ENCODE measurements at places on chromosomes 7 and 10.

DNA sequence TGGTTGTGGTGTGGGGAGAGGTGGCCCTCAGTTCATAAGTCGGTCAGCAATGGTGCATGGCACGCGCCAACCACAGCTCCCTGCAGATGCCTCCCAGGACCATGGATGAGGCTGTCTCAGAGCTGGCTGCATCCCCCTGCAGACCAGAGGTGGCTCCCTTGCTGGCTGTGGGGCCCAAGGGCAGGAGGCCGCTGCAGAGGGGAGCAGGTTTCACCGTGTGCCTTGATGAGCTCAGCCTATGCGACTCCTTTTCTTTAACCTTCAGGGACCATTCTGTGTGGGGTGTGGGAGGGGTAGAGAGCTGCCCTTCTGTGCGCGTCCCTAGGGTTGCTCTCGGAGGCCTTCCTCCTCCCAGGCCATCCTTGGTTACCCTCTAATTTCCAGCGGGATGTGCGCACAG, 152.4 kb downstream of the ACTR3B start:
- no peak for DNase-seq

DNA sequence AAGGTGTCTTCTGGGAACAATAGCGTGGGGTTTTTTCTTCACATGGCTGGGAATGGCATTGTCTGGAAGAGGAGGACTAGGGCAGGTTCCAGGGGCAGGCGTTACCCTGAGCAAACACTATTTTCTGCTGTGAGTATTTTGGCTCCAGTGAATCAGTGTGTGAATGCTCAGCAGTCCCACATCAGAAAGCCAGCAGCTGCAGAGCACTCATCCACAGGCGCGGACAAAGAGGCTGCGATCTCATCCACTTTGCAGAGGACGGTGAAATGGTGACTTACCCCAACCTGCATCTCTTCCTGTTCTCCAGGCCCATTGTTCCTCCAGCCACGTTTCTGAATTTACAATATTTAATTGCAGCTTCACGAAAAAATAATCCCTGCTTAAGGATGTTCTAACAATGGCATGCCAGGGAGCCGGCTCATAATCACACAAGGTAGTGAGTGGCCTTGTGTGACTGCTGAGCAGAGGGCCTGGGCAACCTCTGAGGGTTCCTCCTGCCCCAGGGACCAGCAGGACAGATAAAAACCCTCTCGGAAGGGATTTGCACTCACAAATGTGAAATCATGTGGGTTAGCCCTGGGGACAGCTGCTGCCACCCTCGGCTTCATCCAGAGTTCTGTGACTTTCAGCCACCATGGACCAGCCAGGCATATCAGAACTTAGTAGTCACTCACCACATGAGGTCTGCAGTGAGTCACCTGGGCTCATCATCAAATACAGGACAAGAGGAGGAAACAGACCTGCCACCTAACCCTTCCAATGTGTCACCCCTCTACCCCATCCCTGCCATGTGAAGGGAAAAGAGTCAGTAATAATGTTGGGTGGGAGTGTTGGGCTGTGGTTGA, 65.0 kb upstream of the EN2 start:
- DNase-seq: no peak

GRCh38 chr7:33849971-33850559, 55.3 kb upstream of the BMPER start:
- no peak for DNase-seq

DNA sequence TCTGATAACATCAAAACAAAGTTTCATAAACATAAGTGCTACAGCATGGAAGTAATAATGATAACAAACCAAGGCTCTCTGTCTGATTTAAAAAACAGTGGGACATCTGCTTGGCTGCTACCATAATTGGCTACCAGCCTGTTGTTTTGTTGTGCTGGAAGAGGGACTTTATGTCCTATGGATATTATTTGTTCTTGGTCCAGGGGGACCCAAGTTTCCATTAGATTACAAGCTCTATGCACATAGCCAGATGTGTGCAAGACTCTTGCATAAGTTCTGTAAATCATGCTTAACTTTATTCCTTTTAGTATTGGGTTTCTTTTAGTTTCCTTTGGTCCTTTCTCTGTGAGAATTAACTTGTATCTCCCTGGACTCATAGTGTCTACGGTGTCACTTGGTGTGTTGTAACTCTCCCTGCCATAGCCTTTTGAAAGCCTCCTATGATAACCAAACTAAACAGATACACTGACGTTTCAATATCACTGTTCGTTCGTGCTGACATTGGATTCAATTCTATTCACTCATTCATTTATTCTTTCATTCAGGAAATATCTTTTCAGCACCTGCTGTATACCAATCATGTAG, 41.4 kb upstream of the CD36 start:
- no peak for DNase-seq

DNA sequence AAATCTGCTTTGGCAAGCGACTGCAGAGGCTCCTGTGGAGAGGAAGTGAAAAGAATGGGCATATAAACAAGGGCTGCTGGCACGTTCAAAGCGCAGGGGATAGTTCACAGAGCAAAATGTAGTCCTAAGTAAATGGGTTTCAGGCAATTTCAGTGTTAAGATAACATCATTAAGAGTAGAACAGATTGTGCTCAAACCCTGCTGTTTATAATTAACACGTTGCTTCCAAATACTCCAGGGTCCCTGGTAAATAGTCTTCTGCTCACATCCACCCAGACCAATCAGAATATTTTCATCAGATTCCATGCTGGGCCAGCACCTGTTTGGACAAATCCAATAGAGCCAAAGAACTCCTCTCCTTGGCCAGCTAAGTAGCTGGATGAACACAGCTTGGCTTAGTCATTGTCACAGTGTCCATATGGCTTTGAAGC, 81.4 kb downstream of the ORC5 start:
- DNase-seq: no peak

DNA sequence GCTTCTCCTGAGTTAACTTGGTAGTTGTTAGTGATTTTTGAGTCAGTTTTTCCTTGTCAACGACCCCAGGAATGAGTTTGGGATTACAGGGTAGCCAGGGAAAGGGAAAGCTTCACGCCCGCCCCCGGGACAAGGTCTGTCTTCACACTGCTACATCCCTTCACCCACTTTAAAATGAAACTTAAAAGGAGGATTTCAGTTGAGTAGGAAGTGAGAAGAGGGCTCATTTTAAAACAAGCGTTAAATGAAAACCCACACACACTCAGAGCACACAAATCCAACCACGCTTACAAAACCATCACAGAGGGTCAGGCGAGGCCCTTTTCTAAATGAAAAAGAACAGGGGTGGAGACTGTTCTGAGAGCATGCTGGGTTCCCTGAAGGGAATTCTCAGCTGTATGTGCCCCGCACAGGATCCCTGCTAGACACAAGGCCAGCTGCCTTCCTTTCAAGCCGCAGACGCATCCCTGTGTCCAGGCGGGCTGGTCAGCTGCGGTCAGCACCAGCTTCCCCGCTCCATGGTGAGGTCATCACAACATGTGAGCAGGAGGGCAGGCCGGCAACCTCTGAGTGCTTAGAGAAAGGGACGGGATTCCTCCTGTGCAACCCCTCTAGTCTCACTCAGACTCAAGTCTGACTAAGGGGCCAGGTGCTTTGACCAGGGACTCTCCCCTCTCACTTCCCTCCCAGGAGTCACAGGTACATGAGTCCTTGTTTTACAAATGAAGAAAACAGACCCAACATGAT, 111.8 kb downstream of the EGFR start:
- DNase-seq: peak; percentile 86

DNA sequence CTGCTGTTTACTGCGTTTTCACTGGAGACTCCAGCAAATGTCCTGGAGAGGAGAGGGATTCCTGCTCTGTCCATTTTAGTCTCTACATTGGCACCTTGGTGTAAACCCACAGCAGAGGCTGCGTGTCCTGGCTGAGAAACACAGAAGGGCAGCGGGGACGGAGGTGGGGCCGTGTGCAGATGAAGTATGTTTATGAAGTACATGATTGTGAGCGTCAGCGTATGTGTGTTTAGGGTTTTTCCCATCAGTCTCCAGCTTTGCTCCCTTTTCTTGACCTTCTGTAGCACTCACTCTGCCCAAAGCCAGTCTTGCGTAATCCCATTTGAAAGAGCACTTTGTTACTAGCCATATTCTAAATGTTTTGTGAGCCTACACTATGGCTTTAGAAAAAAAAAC, 750.7 kb upstream of the SORCS1 start:
- no peak for DNase-seq

GRCh38 chr10:9382533-9382866, 1328.0 kb downstream of the GATA3 start:
- no peak for DNase-seq

DNA sequence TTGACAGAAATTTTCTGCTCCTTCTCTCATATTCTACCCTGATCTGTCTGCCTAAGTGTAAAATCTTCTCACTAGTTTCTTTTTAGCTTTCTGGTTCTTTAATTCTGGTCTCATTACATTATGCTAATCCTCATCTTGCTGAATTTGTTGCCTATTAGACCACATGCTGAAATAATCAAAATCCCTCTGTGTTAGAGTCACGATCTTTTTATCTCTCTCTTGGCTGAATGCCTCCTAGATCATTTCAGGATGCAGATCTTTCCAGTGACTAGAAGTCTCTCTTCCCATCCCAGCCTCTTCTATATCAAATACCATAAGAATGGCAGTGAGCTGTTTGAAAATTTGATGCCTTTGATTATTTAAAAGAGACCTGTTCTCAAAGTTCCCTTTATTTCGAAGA, 661.9 kb downstream of the SORCS1 start:
- DNase-seq: no peak

- no peak for DNase-seq
Observed at GRCh38 chr7:2031451-2031845, 201.3 kb downstream of the MAD1L1 start.

- DNase-seq: no peak
Observed at GRCh38 chr7:50791363-50791937, 8.8 kb upstream of the GRB10 start.

DNA sequence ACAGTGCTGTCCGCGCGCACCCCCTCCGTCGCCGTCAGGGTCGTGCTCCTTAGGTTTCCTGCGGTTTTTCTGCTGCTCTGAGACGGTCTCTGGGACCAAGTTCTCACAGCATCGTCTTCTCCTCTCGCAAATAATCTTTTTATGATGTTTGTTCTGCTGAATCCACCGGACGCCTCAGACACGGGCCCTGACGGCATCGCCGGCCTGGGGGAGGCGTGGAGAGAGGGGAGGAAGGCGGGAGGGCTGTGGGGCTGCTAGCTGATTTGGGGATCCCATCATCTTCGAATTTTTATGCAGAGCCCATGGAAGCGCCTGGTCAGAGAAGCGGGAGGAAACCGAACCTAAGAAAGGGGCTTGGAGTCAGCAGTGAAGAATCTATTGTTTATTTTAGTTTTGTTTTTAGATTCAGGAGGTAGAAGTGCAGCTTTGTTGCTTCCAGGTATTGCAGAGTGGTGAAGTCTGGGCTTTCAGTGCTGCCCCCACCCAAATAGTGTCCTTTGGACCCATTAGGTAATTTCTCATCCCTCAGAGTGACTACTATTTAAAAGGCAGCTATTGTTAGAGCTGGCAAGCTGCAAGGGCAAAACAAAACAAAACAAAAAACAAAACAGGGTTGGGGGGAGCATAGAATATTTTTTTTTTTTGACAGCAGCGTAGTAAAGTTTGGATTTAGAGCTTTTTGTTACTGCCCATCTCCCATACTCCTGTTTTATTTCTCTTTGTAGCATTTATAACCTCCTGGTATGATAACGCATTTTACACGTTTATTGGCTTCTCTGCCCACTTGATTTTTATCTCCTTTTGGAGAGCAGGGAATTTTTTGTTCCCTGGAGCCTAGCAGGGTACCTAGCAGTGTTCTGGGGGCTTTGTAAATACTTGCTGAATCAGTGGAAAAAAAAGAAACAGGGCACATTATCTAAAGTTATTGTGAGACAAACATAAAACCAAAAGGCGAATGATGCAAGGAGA, 92.6 kb downstream of the SPAG6 start:
- no peak for DNase-seq

GRCh38 chr10:87942884-87943527, 79.6 kb downstream of the PTEN start:
- no peak for DNase-seq

- DNase-seq: no peak
Observed at GRCh38 chr7:49791088-49791741, 17.8 kb downstream of the VWC2 start.

DNA sequence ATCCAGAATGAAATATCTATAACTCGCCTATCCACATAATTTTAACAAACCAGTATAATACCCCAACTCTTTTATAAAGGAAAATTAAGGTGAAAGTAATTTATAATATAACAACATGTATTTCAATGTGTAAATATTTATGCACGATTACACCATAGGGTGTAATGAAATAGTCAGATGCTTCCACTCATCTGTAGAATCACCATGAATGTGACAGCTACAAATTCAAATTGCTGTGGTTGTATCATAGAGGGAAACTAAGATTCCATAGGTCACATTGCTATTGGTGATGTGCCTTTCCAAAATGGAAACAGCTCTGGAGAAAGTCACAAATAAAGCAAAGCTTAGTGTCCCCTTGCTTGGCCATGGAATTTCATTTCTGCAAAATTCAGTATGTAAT, 95.7 kb downstream of the CPED1 start:
- no peak for DNase-seq

GRCh38 chr10:37222046-37222445, 96.6 kb downstream of the ANKRD30A start:
- DNase-seq: no peak

GRCh38 chr7:52249741-52250140, 785.7 kb upstream of the POM121L12 start:
- DNase-seq: no peak

- DNase-seq: no peak
Observed at GRCh38 chr10:103676058-103676785, 179.2 kb downstream of the SH3PXD2A start.

DNA sequence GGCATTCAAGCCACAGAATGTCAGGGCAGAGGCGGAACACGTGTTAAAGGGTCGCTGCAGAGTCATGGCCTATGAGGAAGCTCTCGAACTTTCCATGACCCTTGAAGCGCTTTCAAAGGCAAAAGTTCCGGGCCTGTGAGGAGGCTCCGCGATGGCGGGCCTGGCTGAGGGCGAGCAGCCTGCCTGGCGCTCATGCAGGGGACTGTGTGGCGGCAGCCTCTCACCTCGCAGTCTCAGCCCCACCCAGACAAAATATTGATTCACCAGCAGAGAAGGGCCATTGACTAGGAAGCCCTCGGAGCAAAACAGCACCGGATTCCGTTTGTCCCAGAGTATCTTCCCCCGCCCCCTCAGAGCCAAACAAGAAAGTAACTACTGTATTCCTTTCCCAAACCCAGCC, 12.8 kb upstream of the CNNM1 start:
- no peak for DNase-seq

GRCh38 chr10:23826421-23826820, 382.5 kb upstream of the KIAA1217 start:
- peak; percentile 16 for DNase-seq

GRCh38 chr10:89390476-89391225, 1.8 kb upstream of the IFIT1 start:
- no peak for DNase-seq

DNA sequence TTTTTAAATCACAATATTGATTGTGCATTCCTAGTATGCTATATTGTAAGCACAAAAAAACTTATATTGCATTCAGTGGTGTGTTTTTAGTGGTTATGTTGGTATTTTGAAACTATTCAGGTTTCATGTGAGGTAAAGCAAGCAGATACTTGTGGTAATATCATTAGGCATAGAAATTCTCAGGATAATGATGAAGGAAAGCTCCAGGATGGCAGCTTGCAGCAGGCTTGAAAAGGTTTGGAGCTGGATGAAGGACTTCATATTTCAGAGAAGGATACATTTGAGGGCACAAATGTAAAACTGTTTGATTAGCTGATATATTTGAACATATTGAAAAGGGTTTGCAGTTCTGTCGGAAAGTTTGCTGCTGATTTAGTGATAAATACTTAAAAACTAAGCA, 17.5 kb downstream of the TRIM24 start:
- no peak for DNase-seq
